Activated T-helper 1 cell treated with anti-CD3 and anti-CD28 coated beads, Interleukin-2, amount 50 U/mL, for 16 hours (primary cell): ENCODE measurements at places on chromosomes 4 and X.
A peak's percentile ranks its signal among the peaks of the same experiment; 100 is the strongest.

DNA sequence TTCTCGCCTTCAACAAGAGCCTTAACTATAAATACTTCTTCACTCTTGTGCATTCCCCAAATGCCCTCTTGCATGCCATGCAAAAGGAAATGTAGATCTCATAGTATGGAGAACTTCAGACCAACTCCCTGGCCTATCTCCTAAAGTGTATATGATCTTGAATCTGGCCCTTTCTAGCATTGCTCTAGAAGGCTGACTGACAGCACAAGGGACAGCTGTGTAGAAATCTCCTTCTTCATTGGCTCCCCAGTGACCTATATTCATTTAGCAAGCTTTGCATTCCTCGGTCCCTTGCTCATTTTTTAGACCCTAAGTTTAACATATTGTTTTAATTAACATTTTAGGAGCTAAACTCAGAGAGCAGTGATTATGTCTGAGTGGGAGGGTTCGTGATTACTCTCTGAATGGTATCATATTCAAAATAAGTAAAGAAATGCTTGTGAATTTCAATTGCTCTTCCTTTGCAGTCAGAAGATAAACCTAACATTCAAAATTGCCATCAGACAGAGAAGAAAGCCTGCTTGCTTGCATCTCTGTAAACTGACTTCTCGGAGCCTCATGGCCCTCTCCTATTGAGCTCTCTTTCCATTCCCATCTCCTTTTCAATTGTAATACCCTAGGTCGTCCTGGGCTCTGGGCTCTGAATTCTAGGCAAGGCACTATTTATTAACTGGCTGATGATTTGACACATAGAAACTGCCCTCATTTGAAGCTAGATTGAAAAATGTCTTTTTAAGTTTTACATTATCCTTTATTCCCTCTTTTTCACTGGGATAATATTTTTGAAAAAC lies 120.3 kb upstream of the PRKG2 start:
- DNase-seq: no peak

DNA sequence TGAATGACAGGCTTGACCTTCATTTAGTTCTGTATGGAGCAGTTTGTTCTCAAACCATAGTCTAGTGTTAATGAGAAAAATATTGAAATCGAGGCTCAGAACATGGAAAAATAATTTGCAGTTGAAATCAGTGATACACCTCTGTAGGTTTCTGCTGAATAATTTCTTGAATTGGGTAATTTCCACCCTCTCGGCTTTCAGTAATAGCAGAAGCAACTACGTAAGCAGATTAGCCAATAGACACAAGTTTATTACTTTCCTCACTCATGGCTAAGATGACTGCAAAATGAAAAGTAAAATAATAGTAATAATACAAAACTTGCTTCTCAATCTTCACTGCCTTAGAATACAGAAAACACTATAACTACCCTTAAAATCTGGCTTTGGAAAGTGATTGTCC lies 46.0 kb downstream of the USP38 start:
- no peak for DNase-seq

DNA sequence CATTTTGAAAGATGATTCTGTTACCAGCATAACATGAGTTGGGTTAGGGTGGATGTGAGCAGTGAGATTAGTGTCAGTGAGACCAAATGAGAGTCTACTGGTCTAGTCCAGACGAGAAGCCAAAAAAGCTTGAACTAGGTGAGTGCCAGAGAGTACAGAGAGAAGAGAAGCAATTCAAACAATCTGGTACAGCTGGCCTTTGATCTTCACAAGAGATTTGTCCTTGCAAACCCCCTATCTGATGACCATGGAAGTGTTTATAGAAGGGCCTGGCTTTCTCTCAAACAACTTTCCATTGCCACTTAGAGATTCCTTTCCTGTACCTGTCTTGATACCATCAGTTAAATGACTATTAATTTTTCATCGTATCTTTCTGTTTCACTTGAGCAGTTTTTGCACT lies 128.5 kb downstream of the PPA2 start:
- DNase-seq: no peak

- no peak for DNase-seq
Observed at GRCh38 chr4:69714086-69714485, 46.3 kb downstream of the SULT1B1 start.

GRCh38 chr4:38781854-38782261 lies 932 bp downstream of the TLR10 start:
- DNase-seq: no peak

DNA sequence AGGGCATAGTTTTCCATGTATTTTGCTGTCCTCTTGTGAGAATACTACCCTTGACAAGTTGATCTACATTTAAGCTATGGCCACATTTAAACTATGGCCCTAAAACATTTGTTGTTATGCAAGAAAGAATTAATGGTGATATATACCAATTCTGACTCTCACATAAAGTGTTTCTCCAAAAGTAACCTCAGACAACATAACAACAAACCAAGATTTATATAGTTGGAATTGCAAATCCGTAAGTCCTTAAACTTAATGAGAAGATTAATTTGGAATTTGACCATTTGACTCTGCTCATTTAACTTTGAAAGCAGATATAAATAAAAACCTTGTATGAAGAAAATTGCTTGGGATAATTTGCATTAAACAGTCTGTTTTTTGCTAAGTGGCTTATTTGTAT lies 38.9 kb downstream of the RUFY3 start:
- DNase-seq: no peak

DNA sequence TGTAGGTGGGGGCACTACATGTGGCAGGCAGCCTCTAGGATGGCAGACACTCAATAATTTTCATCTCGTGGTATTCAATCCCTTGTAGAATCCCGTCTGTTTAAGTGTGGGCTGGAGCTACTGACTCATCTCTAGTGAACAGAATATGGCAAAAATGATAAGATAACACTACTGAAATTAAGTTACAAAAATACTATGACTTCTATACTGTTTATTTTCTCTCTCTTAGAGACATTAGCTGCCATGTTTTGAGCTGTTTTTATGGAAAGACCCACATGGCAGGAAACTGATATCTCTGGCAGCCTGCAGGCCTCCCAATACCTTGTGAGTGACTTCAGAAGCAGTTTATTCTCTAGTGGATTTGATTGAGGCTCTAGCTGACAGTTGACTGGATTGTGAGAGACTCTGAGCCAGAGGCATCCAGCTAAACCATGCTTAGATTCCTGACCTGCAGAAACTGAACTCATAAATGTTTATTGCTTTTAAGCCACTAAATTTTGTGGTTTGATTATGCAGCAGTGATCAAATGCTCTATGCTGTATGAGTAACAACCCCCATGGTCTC lies 298.8 kb upstream of the CTSO start:
- DNase-seq: no peak

- DNase-seq: no peak
Observed at GRCh38 chrX:69221239-69222102, 56.2 kb upstream of the PJA1 start.

GRCh38 chr4:90069151-90069550 lies 58.0 kb upstream of the CCSER1 start:
- no peak for DNase-seq

DNA sequence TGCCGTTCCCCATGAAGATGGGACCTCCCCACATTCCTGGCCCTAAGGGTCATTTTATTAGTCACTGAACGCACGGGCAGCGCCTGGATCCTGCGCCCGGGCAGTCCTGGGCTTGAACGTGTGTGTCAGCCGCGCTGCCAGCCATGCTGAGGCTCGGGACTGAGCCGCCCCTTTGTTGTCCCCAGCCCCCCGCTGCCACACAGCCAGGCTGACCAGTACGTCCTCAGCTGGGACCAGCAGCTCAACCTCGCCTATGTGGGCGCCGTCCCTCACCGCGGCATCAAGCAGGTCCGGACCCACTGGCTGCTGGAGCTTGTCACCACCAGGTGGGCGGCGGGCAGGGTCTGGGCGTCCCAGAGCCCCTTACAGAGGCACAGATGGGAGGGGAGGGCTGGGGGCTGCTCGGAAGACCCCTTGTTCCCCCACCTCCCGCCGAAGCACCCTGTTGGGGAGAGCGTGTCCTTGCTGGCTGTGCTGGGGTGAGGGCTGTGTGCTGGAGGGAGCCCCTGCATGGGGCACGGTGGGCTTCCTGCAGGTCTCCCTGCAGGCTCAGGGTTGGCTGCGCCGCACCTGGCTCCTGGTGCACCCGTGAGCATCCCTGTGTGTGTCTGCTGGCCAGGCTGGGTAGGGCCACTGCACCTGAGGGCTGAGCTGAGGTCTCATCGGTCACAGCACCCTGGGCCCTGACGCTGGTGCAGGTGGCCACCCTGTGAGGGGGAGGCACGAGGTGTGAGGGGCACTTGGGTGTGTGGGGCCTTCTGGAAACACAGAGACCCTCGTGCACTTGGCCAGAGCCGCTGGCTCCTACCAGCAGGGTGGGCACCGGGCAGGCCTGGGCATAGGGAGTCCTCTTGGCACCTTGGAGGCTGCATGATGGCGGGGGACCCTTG lies 1.0 kb downstream of the IDUA start:
- no peak for DNase-seq

- no peak for DNase-seq
Observed at GRCh38 chr4:26021417-26022345, 107.7 kb downstream of the SMIM20 start.

DNA sequence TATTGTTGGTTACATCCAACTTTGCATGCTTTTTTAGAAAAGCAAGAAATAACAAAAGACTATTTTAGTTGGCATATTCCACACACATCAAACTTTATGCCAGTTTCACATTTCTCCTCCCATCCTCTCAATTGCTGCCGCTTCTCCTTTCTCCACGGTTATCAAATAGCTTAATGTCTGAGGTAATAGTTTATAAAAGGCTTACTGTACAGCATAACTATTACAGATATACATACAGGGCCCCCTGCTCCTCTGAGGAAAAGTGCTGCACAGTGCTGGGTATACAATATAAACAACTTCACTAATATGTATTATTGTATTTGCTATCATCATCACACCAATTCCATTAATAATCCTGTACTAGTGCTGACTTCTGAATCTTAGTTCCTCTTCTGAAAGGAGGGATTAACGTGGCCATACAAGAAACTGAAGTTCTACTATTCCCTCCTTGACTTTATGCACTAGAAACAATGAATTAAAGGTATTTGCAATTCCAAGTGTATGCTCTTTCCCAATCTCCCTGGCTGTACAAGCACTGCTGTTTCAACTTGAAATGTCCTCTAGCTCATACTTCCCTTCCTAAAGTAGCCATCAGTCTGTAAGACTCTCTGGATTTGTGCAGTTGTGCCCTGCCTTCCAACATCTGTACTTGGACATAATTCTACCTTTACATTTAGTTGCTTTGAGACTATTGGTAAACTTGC lies 2.5 kb downstream of the CCNI start:
- DNase-seq: no peak

DNA sequence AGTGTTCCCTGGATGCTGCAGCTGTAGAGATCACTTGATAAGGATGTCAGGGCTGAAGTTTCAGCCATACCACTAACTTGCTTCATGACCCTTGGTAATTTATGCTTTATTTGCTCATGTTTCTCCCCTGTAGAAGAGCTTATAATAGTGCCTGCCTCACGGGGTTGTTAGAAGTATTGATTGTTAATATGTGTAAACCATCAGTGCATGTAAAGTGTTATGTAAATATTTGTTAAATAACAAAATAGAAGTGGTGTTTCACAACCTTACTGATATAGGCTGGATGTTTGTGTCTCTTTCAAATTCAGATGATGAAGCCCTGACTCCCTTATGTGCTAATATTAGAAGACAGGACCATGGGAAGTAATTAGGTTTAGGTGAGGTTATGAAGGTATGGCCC lies 1.5 kb upstream of the CXCL2 start:
- no peak for DNase-seq

- DNase-seq: no peak
Observed at GRCh38 chrX:133999031-133999705, 13.8 kb upstream of the GPC3 start.

DNA sequence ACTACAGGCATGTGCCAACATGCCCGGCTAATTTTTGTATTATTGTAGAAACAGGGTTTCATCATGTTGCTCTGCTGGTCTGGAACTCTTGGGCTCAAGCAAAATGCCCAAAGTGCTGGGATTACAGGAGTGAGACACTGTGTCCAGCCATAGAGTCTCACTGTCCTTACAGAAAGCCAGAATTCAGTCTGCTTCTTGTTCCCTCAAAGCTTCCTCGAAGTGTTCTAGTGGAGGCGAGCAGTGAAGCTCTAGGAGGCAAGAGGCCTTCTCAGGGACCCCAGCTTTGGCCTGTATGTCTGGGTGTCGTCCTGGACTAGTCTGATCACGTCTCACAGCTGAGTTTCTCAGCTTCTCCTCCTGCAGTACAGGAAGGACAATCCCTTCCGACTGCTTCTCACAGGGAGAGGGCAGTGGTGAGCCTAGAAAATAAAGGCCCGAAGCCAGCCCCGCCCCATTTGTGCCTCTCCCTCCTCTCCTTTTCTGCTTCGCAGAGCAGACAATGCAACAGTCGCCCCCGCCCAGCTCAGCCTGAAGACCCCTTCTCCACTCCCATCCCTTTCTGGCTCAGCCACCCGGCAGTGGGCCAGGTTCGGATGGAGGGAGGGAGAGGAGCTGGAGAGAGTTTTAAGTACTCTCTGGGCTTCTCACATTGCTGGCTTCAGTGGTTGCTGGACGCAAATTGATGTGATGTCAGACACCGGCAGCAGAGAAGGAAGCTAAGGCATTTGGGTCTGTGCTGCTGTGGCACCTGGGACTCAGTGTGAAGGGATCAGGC lies 11.1 kb upstream of the FAM3A start:
- DNase-seq: peak; percentile 10

DNA sequence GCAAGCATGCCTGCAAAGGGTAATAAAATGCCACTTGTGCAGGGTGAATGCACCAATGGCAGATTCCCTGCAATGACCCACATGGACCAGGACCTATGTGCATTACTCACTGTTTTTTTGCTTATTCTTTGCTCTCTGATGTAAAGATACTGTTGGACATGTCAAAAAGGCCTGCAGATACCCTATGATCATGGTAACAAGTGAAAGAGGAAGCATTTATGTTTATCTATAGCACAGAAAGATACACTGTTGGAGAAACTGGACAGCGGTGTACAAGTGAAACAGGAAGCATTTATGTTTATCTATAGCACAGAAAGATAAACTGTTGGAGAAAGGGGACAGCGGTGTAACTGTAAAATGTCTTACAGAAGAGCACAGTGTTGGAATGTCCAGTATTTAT lies 127.5 kb downstream of the PAPSS1 start:
- DNase-seq: no peak

- DNase-seq: no peak
Observed at GRCh38 chr4:2462992-2463762, 5.7 kb upstream of the RNF4 start.

DNA sequence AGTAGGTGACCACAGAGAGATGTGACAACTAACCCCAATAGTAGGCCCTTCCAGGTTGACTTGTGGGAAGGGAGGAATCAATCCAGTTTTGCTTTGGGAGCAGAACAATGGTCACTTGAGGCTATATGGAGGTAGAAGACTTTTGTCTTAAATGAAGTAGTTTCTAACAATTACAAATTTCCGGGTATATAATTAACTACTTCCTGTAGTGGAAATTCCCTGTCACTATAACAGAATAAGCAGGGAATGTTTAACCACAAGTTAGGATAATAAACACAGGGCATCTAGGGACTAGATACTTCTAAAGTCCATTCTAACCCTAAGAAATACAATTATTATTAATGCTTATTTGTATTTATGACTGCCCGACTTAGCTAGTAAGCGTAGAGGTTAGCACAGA lies 99.0 kb upstream of the TRPC3 start:
- DNase-seq: no peak

GRCh38 chr4:71711044-71711984 lies 72.6 kb downstream of the GC start:
- no peak for DNase-seq

GRCh38 chr4:70712604-70713452 lies 8.9 kb upstream of the RUFY3 start:
- DNase-seq: no peak

- no peak for DNase-seq
Observed at GRCh38 chr4:145207934-145208333, 27.5 kb upstream of the OTUD4 start.
